ENCODE measurements at places on chromosomes 16 and 17.
A peak's percentile ranks its signal among the peaks of the same experiment; 100 is the strongest.

- DNase-seq: no peak
These were observed 29.7 kb upstream of the NXPH3 start for GRCh38 chr17:49545806-49546545.

- no peak for DNase-seq
These were observed 83.2 kb upstream of the PSMD7 start for GRCh38 chr16:74213372-74213771.

- DNase-seq: no peak
These were observed 5.0 kb upstream of the CCDC42 start for GRCh38 chr17:8749616-8750015.

DNA sequence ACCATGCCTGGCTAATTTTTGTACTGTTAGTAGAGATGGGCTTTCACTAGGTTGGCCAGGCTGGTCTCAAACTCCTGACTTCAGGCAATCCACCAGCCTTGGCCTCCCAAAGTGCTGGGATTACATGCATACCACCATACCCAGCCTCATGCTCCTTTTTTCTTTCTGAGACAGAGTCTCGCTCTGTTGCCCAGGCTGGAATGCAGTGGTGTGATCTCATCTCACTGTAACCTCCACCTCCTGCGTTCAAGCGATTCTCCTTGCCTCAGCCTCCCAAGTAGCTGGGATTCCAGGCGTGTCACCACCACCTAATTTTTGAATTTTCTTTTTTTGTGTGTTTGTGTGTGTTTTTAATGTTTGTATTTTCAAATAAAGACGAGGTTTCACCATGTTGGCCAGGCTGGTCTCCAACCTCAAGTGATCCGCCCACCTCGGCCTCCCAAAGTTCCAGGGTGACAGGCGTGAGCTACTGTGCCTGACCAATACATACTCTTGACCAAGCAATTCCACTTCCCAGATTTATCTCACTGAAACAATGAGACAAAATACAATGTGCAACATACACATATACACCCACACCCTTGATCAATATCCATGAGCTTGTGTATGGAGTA, 5.0 kb downstream of the GRB2 start:
- peak; percentile 26 for DNase-seq

DNA sequence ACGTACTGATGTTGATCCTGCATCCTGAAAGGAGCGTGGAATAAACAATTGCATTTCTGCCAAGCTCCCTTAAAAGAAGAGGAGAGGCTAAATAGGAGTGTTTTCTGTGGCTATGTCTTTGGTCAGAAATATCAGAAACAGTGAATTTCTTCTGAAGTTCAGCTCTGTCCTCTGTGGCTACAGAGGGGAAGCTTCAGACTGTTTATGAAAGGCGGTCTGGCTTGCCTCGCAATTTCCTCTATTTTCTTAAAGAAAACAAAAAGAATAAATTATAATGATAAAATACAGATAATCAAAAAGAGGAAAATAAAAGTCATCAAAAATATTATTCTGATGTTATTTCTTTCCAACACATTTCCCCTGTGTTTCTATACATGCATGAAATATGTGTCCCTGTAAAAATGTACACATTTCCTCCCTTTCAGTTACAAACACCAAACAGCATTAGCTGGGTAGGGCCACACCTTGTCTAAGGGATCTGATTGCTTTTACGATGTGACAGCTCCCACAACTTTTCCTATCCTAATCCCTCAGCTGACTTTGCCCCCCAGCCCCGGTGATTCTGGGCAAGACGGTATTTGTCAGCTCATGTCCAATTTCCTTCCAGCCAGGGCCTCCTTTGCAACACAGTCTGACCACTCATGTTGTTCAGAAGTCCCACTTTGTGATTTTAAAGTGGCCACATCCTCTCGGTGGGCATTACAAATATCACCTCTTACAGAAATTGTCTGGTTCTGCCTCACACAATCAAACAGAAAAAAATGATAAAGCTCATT, 439.0 kb downstream of the HS3ST3B1 start:
- peak; percentile 41 for DNase-seq

DNA sequence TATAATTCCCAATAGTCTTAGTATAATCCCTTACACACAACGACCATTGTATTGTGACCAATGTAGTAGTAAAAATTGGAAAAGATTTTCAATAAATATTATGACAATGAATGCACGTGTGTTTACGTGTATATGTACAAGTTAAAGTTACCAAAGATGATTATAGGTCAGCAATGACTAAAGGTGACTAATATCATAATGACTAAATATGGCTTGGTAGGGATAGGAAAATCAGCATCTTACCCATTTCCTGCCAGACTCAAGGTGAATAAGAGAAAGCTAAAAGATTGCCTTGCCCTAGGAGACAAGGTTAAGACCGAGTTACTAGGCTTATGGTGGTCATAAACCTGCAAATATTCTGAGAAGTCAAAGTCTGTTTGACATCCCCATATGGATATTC, 34.4 kb downstream of the CPD start:
- DNase-seq: no peak

DNA sequence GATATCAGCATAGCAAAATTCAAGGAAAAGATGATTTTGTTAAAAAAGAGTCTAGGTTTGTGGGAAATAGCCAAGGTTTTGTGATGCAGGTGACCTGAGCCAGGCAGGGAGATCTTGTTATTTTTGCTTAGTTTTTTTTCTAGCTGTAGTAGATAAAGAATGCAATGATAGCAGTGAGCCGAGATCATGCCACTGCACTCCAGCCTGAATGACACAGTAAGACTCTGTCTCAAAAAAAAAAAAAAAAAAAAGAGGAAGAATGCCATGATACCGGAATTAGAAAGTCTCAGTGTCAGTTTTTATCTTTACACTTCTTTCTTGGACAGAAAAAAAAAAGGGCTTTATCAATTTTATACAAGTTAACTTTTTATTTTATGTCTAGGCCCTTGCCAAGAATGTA, 27.5 kb downstream of the TMEM238L start:
- DNase-seq: peak; percentile 45

- DNase-seq: no peak
These were observed 258.0 kb downstream of the PMP22 start for GRCh38 chr17:15007147-15007553.

GRCh38 chr17:75544250-75544649, 18.8 kb downstream of the LLGL2 start:
- DNase-seq: no peak

GRCh38 chr17:79974566-79975497, 60.8 kb downstream of the TBC1D16 start:
- DNase-seq: peak; percentile 24

- no peak for DNase-seq
These were observed 2.0 kb downstream of the DLX3 start for GRCh38 chr17:49992933-49993422.

GRCh38 chr17:74453665-74454196, 12.7 kb upstream of the CD300A start:
- DNase-seq: no peak

DNA sequence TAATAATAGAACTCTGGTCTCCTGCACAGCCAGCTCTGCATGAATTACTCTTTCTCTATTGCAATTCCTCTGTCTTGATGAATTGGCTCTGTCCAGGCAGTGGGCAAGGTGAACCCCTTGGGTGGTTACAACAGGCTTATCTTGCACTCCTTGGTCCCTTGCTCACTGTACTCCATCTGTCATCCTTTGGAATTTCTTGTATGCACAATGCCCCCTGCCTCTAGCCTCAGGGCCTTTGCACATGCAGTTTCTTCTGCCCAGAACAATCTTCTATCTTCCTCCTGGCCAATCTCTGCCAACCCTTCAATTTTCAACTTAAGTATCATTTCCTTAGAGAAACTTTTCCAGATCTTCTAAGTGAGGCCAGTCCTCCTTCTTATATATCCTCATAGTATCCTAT, 114.7 kb upstream of the NLRP1 start:
- no peak for DNase-seq

GRCh38 chr17:40910441-40910841, 25.4 kb upstream of the KRT20 start:
- no peak for DNase-seq

DNA sequence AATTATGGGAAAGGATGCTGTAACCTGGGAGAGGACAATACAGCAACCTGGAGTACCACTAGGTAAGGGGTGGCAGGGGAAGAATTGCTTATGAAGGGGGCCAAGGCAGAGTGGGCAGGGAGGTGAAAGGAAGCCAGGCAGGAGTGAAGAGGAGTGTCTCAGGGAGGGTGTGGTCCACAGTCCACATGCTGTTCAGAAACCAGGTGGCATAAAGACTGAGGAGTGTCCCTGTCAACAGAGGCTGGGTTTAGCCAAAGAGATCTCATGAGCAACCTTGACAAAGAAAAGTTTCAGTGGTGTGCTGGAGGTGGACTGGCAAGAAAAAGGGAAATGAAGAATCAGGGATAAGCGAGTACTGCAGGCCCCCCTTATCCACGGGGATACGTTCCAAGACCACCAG, 88.4 kb downstream of the SPACA3 start:
- no peak for DNase-seq

- no peak for DNase-seq
These were observed 23.0 kb downstream of the MAP2K6 start for GRCh38 chr17:69437475-69437874.

DNA sequence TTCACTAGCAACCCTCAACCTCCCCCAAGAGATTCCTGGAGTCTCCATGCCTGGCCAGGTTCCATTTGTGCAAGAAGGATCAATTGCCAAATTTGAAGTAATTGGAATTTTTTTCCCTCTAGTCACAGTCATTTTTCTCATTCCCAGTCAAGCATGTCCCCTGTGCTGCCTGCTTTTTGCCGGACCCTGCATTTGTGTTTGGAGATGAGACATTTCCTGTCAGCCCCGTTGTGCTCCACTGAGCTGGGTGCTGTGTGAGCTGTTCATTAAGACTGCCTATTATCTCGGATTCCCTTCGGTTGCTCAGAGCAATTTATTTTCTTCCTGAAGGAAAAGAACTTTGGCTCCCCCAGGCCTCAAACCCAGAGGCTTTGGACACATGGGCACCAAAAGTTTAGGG, 201.0 kb upstream of the NLRP1 start:
- DNase-seq: no peak

GRCh38 chr17:49210158-49211029, at the start of the genes ABI3 and GNGT2:
TSS of gene ABI3 (plus strand) at chr17:49210707. CDS start at chr17:49210725, 18 bp downstream.
TSS of gene GNGT2 (minus strand) at chr17:49210574. CDS start at chr17:49207422, 3,152 bp downstream.
- peak; percentile 82 for DNase-seq

- no peak for DNase-seq
These were observed 38.0 kb downstream of the SF3B3 start for GRCh38 chr16:70561623-70562022.

DNA sequence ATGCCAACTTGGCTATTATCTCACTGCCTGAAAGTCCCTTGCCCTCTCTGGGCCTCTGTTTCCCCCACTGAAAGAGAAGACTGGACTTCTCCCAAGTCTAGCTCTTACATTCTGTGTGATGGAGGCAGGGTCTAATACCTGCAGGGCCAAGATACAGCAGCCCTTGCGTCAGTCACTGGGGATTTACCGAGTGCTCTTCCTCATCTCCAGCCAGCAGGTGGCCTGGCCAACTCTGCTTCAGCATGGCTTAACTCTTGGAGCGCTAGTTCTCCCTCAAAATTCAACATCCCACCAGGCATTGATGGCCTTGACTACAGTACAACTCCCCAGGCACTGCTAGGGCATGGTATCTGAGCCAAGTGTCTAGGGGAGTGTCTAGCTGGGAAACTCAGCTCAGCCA, 19.9 kb upstream of the MTMR4 start:
- no peak for DNase-seq

GRCh38 chr17:80443498-80443897, 28.5 kb downstream of the ENDOV start:
- DNase-seq: no peak

Data from suppressor macrophage treated with lipopolysaccharide for 1 hour (primary cell).